GOT3 (cell line): ENCODE measurements at places on chromosomes 13 and 19.

DNA sequence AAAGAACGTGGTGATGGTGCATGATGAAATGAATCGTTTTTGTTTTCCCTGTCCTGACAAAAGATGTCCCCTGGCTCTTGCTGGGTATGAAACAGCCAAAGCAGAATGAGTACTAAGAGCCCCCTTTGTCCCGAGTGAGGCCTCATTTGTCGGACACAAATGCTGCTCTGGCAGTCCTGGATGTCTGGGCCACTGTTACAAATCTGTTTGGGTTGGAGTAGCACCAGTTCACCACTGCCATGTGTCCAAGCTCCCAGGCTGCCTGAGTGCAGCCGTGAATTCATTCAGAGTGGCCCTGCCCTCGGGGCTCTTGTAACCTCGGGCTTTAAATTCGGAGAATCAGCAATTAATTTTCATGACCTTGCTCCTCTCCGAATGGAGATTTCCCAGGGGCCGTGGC is 182.4 kb downstream of the NUFIP1 start:
- DNase-seq: no peak

DNA sequence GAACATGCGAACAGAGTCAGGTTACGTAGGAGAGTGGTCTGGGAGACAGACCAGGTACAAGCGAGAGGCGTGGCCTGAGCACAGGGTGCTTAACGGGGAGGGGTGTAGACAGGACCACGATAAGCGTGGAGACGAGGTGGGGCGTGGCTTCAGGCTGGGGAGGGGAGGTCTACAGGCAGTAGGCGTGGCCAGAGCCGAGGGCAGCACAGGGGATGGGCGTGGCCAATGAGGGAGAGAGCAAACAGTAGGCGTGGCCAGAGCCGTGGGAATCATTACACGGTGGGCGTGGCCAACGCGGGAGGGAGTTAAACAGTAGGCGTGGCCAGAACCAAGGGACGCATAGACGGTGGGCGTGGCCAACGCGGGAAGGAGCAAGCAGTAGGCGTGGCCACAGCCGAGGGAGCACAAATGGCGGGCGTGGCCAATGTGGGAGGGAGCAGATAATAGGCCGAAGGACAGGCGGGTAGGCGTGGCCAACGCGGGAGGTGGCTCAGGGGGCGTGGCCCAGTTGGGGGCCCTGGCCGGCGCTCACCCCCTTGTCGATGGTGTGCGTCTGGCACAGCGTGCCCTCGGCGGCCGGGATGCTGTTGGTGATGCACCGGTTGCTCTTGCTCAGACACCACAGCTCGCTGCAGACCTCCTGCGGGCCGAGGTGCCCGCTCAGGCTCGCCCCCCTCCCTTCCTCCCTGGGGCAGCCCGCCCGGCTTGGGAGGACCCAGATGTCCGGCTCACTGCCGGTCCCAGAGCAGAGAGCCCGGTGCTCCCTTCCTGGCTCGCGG is 15.2 kb upstream of the MYO1F start:
- peak; percentile 88 for DNase-seq

DNA sequence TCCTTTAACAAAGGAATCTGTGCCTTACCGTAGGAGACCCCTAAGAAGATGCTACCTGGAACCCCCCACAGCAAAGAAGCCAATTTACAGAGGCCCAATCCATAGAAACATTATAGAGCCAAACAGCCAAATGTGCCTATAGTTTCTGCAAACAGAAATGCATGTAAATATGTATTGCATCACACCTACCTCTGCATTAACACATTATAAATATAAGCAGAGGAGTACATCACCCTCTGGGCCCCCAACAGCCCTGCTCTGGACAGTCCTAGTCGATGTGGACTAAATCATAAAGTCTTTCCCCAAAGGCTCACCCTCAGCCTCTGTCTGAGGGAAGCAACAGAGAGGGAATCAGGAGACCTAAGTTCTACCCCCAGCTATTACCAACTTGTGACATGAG is 25.7 kb downstream of the ZNF541 start:
- DNase-seq: no peak

- no peak for DNase-seq
Observed at GRCh38 chr13:24128962-24129361, 31.6 kb upstream of the SPATA13 start.

DNA sequence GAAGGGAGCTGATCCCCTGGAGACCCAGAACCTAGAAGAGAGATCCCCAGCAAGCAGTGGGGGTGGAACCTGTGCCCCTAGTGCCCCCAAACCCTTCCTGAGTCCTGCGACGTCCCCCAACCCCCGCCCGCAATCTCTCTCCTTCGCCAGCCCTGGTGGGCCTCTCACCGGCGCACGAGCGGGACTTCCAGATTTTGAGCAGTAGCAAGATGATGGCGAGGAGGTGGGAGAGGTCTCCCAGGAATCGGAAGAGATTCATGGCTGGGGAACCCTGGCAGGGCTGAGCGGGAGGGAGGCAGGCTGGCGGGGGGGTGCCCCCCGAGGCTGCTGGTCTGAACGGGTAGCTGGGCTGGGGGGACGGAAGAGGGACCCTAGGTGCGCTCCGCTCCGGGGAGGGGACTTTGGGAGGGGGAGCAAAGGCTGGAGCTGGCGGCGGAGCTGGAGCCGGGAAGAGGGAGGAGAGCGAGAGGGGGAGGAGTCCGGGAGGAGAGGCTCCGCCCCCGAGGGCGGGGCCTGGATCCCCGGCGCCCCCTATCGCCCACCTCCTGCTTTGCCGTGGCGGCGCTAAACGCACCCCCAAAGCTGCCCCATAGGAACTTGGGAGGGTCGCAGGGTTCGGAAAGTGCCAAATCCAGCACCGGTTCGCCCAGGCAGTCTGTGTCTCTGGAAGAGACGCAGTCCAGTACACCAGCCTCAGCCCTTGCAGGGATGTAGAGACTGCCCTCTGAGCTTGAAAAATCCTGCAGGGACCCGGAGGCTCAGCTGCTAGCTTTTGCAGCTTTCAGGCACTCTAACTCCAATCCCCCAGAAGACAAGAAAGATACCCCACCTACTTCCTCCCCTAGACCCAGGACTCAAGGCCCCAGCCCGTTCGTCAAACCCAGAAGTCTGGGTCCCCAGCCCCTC is at the start of gene KDELR1:
Gene KDELR1 (minus strand): TSS at position 452 of the 906 bp plus-strand sequence. CDS start 193 bp downstream, at position 259.
- DNase-seq: no peak

GRCh38 chr13:92967923-92968322 is 258.7 kb upstream of the GPC6 start:
- DNase-seq: no peak

DNA sequence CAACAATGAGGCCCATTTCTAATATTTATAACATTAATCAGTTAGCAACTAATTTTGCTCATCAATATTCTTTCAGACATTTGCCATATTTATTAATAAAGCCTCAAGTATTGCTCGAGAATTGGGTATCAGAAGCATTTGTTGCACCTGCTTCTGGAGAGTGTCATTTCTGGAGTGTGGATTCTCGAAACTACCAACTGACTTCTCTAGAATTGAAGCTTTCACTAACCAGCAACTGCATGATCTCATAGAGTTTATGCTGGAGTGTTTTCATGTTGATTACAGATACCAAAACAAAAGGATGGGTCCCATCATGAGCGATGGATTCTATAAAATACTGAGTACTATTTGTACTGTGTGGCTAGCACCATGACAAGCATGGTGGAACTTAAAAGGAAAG is 121.0 kb upstream of the SLC7A1 start:
- DNase-seq: no peak

GRCh38 chr19:55014714-55015113 is 23.4 kb downstream of the GP6 start:
- no peak for DNase-seq

GRCh38 chr13:60501236-60501635 is 104.2 kb downstream of the TDRD3 start:
- DNase-seq: no peak

GRCh38 chr13:51862957-51863356 is 1.2 kb downstream of the CCDC70 start:
- DNase-seq: no peak

DNA sequence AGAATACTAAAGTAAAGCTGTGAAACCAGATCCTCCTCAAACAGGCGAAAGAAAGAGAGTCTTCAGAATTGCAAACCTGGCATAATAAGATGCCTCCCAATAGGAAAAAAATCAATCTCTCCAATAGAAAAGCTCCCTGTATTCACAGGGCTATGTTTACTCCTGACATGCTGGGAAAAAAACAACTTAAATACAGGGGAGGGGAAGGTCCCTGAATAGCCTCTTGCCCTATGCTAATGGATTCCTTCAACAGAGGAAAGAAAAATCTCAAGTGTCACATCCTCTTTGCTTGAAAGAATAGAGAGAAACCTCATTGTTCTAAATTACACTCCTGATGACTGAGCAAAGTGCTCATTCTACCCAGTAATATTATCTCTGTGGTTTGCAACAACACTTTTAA is 1271.1 kb upstream of the PRR20A start:
- DNase-seq: no peak

DNA sequence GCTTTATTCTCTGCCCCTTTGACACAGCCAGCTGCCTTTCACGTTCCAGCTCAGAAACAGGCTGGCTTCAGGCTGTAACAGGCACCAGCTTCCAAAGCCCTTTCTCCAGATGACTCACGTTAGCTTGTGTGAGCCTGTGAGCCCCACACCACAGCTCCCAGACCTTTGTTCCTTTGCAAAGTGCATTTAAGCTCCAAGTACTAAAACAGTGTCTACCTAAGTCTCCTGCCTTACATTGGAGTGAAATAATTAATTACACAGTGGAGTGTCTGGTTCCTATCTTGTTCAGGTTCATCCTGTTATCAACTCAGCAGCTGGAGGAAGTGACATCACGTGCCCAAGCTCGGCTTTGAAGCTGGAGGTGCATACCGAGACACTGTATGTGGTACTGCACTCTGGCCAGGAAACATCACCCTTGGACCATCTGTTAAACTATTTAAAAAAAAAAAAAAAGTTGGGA is 475.8 kb downstream of the FOXO1 start:
- no peak for DNase-seq

- DNase-seq: no peak
Observed at GRCh38 chr13:99980201-99980823, 1.3 kb upstream of the ZIC2 start.

DNA sequence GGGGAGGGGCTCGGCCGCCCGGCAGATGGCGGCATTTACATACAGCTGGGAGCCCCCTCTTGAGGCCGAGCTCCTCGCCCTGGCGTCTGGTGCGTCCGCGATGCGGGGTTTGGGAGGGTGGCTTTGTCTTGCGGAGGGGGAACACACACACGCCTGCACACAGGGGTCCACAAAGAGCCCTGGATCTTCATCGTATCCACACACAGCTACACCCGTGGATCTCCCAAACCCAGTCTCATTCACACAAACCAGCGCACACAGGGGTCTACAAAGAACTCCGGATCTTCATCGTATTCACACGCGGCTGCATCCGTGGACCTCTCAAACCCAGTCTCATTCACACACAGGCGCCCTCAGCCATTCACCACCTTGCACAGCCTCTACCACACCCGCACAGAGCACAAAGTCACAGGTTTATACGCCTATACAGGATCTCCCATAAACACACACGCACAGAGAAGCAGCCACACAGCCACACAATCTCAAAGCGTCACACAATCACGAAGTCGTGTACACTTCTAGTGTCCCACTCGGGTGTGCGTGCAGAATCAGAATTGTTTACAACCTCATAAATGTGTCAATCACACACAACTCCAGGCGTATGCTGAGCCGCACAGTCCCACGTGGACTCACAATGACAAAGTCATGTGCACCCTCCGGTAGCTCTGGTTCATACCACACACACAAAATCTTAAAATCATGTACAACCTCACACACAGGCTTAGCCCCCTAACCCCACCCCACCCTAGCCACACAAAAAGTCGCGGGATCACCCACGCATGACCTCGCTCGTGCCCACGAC is 550 bp upstream of the DLL3 start:
- DNase-seq: no peak

DNA sequence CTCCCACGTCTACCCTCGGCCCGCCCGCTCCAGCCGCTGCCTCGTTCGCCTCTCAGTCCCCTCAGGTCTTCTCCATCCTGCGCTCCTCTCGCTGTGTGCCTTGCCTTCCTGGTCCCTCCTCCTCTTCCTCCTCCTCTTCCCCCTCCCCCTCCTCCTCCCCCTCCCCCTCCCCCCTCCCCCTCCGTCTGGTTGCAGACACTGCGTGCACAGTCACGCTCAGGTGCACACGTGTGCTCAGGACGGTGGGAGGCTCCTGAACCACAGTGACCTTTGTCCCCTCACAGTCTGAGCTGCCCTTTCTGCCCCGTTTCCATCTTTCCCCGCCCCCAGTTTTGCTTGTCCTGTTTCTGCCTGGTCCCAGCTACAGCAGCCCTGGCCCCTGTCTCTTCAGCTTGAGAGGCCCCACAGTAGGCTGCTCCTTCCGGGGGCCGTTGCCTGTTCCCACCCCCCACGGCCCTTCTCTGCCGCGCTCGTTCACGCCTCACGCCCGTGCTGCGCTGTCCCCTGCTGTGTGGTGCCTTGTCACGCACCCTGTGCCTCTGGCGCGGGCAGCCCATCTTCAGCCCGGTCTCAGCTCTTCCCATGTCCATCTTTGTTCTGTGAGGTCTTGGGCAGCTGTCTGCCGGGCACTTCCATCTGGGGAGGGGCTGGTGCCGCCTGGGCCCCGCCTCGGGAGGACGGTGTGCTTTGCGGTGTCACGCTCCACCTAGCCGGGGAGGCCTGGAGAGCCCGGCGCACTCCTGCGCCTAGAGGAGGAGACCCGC is 13.8 kb upstream of the RPS15 start:
- no peak for DNase-seq

GRCh38 chr13:100913143-100913542 is 238.5 kb upstream of the TMTC4 start:
- no peak for DNase-seq

GRCh38 chr19:49533551-49534488 is 6.0 kb downstream of the RCN3 start:
- DNase-seq: no peak

GRCh38 chr13:21884299-21884909 is 213.5 kb downstream of the FGF9 start:
- no peak for DNase-seq

- DNase-seq: no peak
Observed at GRCh38 chr19:19031891-19032290, 1.4 kb downstream of the SUGP2 start.

DNA sequence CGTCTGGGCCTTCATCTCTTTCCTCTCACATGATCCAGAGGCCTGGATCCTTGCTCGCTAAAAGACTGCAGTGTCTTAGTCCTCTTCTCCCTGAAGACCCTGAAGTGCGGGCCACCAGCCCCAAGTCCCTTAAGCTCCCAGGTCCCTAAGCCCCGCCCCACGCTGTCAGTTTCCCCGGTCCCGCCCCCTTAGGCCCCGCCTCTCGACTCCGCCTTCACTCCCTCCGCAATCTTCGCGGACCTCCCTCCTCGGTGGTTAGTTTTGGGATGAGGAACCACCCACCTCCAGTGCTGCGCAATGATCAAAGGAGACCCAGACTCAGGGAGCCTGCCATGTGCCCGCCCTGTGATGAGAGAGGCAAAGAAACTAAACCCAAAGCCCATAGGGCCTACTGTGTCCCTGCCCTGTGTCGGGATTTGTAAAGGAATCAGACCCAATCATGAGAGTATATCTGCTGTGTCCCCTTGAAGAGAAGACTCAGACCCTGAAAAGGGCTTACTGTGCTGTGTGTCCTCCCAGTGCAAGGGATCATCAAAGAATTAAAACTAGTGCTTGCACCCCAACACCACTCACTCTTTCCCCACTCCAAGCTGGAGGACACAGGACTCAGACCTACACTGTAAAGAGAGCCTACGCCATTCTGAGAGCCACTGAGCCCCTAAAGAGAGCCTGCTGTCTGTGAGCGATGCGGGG is 3.0 kb upstream of the COX6B1 start:
- DNase-seq: no peak

GRCh38 chr13:99717959-99718674 is 216.8 kb downstream of the TM9SF2 start:
- DNase-seq: no peak

- no peak for DNase-seq
Observed at GRCh38 chr13:80171096-80171495, 169.8 kb downstream of the SPRY2 start.

- DNase-seq: no peak
Observed at GRCh38 chr13:52371736-52372247, 34.2 kb downstream of the THSD1 start.
